Large intestine (tissue), 12 donors: ENCODE measurements at places on chromosomes 5 and 9. TPM values are rescaled to one million over a fixed set of nuclear protein-coding genes. Genes with fewer than 3 reads are reported as not detected.
A peak's percentile ranks its signal among the peaks of the same experiment; 100 is the strongest.

Gene MEGF9
- 17.6 TPM for polyA plus RNA-seq

DNA sequence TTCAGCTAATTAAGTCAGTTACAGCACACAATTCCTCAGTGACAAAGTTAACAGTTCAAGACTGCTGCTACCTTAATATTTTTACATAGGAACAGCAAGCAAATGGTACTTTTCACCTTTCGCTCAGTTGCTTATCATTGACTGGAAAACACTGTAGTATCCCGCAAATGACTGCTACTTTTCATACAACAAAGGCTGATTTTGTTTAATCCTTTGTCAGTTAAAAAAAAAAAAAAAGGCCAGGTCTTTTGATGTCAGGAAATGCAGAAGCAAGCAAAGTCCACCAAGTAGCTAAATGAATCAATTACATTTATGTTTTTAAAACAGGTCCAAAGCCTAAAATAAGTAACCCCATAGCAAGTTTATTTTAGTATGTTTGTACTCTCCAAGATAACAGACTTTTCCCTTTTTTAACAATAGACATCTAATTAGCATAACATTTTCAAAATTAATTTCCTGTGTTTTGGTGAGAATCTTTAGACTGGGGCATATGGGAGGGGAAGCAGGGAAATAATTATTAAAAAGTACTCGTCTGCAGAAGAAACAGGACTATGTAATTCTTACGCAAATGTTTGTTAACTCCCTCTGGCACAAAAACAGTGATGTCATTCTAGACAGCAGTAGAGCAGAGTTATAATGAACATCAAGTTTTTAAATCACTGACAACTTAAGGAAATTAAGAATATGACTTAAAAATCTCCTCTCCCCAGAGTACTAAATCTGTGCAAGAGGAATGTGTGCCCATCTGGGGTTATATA is 9.6 kb downstream of the PFDN1 start:
- H3K4me3 ChIP-seq, result no peak overlapping the region
- no peak for DNase-seq
- H3K27me3 ChIP-seq, result no peaks in the 10 kb centered on the region
- H3K4me1 ChIP-seq, result peaks cover 5% of the 10 kb centered on the region

DNA sequence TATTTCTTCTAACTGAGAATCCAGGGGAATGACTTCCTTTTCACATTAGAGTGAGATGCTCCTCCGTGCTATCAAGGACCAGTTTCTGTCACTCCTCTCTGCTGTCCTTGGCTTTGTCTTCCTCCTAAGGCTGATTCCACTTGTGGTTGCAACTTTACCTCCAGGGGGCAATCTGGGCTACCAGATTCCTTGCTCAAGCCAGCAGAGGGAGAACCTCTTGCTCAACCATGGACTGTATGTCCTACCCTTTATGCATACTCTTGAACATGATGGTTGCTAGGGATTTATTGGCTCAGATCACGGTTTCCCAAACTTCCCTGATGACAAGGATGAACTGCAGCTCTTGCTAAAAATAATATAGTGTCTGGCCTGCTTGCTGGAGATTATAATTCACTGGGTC is 24.0 kb downstream of the NNT start:
- no peaks in the 10 kb centered on the region for H3K4me1 ChIP-seq
- H3K4me3 ChIP-seq, result no peak overlapping the region
- no peaks in the 10 kb centered on the region for H3K27me3 ChIP-seq
- peak; percentile 31 for DNase-seq
- H3K27ac ChIP-seq, result no peak overlapping the region

GRCh38 chr9:84001621-84002020 is 21.0 kb downstream of the RMI1 start:
- H3K4me3 ChIP-seq, result no peak overlapping the region
- peaks cover 7% of the 10 kb centered on the region for H3K36me3 ChIP-seq
- peaks cover 3% of the 10 kb centered on the region for H3K4me1 ChIP-seq
- H3K27ac ChIP-seq, result no peak overlapping the region
- H3K27me3 ChIP-seq, result no peaks in the 10 kb centered on the region

DNA sequence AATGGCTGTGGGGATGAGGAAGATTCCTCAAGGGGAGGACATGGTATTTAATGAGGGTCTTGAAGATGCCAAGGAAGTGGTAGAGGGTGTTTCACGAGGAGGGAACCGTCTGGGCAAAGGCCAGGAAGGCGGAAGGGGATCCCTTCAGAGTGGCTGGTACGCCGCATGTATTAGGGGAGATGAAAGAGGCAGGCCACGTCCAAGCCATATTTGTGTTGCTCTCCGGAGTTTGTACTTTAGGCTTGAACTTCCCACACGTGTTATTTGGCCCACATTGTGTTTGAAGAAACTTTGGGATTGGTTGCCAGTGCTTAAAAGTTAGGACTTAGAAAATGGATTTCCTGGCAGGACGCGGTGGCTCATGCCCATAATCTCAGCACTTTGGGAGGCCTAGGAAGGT is 1.2 kb downstream of the FXN start:
- no peaks in the 10 kb centered on the region for H3K36me3 ChIP-seq
- peaks cover 8% of the 10 kb centered on the region for H3K4me1 ChIP-seq
- DNase-seq, result peak; percentile 16
- no peaks in the 10 kb centered on the region for H3K27me3 ChIP-seq

DNA sequence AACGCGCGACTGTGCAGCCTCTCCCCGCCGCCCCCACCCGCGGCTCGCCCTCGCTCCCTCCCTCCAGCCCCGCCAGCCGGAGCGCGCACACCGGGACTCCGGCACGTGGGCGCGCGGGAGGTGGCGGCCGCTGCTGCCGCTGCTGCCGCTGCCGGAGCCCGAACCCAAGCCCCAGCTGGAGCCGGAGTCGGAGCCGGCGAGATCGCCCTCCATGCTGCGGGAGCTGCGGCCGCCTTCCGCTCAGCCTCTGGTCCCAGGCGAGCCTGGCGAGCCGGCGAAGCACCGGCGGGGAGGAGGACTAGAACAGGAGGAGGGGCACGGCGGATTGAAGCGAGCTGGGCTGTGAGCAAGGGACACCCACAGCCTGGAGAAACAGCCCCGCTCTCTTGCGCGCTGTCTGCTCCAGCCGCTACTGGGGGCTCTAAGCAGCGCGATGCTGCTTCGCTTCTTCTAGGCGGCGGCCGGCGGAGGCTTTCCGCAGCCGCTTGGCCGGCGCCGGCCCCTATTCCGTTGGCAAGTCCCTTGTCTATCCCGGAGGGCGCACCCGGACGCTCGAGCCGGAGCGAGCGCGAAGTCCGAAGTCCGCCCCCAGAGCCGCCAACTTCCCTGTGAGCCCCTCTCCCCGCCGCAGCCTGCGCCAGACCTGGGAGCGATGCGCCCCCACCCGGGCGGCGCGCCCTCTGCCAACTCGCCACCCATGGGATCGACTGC is 598.7 kb upstream of the SGCD start:
- no peak overlapping the region for H3K27ac ChIP-seq
- H3K4me3 ChIP-seq, result peak overlapping the region; percentile 35
- peak; percentile 75 for DNase-seq
- H3K27me3 ChIP-seq, result peaks cover 74% of the 10 kb centered on the region
- H3K4me1 ChIP-seq, result peaks cover 6% of the 10 kb centered on the region

- no peaks in the 10 kb centered on the region for H3K27me3 ChIP-seq
- H3K4me1 ChIP-seq, result no peaks in the 10 kb centered on the region
- H3K27ac ChIP-seq, result no peak overlapping the region
- H3K4me3 ChIP-seq, result no peak overlapping the region
- no peaks in the 10 kb centered on the region for H3K36me3 ChIP-seq
These were observed 114.7 kb downstream of the KIAA0825 start for GRCh38 chr5:94503677-94504076.

DNA sequence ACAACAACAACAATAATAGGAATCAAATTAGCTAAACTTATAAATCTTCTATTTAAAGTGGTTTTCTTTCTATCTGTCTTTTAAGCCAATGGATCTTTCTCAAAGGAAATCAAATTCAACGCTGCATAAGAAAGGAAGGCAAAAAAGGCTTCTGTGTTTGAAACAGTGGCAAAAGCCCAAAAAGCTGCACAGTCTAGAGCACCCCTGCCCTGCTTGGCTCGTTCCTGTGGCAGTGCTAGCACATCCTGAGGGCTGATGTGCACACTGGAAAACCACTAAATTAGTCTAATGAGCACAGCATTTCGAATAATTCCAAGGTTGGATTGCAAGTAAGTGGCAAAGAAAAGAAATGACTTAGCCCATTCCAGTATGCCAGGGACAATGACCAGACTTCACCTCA is 80.7 kb downstream of the AP3B1 start:
- no peak for DNase-seq
- H3K27me3 ChIP-seq, result no peaks in the 10 kb centered on the region
- H3K36me3 ChIP-seq, result peaks cover 2% of the 10 kb centered on the region
- H3K4me1 ChIP-seq, result no peaks in the 10 kb centered on the region
